ENCODE measurements at places on chromosomes 2 and 18.
A peak's percentile ranks its signal among the peaks of the same experiment; 100 is the strongest.

DNA sequence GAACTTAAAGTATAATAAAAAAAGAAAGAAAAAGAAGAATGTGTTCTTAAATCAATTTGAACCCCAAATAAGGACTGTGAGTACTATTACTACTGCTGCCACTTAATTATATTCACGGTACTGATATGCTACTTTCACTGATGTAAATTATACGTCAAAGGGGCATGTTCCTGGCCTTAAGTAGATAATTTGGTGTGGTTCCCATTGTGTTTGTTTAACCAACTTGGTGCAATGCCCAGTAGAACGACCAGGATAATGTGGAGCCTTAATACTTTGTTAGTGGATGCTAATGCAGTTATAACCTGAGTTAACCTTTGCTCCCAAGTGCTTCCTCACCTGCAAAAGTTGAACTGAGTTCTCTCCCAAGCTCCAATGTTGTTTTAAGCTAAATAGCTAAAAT is 142.0 kb downstream of the NR4A2 start:
- no peak for DNase-seq

- peak; percentile 48 for DNase-seq
Measured at GRCh38 chr2:62306751-62307468, 111.0 kb downstream of the B3GNT2 start.

GRCh38 chr2:23600346-23600745 is 215.4 kb downstream of the KLHL29 start:
- DNase-seq, result no peak

DNA sequence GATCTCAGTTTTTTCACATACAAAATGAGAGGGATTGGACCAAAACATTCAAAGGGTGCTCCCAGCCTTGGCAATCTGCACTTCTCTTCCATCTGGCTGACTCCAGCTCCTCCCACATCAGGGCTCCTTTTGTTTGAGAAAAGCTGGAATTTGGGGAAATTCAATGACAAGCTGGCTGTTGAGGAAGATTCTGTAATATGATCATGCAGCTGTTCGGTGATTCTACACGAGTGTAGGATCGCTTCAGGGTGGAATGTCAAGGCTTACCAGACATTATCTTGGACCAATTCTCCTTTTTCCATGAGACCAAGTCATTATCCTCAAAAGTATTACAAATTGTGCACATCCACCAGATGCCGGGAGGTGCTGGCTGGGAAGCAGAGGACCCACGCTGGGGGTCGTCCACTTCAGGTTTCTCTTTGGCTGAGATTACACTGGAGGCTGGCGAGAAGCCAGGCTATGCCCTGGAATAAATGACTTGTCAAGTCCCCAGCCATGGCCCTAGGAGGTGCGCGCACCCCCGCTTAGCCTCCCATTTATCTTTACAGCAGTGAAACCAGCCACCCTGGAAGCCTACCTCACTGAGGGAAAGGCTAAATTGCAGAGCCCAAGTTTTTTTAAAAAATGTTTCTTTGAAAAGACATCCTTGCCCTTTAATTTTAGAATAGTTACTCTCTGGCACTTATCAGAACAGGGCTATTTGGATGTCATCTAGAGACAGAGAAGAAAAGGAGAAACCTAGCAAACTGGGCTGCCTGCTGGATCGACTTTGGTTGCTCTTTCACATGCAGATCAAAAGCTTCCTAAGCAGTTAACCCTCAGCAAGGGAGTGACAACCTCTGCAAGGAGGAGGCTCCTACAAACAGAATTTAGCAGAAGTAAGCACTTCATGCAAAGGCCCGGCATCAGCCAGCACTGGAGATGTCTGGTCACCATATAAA is 42.5 kb upstream of the LCLAT1 start:
- DNase-seq, result no peak

- no peak for DNase-seq
Measured at GRCh38 chr2:100780203-100781008, 39.5 kb upstream of the NPAS2 start.

- no peak for DNase-seq
Measured at GRCh38 chr2:47150175-47150574, 4.9 kb downstream of the STPG4 start.

DNA sequence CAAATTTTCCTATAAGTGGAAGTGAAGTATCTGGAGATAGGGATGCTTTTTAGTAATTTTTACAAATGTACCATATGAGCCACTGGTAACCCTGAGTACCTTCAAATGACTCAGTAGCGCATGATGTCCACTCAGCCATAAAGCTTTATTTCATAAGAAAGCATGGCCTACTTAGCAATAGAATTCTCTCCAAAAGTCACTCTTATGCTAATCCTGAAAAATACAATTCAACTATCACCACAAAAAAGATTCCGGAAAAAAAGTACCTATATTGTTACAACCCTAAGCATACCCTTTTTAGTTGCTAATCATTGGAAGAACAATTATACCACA is 732.2 kb downstream of the SOCS6 start:
- no peak for DNase-seq

DNA sequence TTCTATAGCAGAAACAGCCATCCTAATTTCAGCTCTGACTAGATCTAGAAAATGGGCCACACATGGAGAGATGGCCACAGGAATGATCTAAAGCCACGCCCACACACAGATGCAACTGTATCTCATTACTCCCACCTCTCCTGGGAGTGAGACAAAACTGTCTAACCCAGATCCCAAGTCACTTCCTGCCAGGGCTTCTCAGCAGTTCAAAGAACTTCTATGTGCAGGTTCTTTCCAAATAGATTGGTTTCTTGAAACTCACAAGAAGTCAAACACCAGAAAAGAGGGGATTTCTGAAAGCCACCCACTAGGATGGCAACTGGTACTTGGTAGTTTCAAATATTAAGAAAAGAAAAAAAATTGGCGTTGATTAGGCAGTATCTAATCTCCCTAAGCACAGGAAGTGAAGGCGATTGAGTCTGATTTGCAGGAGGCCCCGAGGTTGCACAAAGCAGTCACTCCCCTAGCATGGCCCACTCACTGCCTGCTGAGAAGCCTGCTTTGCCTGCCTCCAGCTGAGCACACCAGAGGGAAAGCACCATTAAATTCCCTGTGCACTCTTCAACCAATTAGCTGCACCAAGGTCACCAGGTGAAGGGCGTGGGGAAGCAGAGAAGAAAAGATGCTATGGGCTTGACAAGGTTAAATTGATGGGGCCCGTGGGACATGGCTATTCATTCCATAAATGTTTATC is 51.1 kb downstream of the PAPOLG start:
- peak; percentile 64 for DNase-seq

- no peak for DNase-seq
Measured at GRCh38 chr2:109129356-109129920, 433 bp downstream of the SH3RF3 start.

DNA sequence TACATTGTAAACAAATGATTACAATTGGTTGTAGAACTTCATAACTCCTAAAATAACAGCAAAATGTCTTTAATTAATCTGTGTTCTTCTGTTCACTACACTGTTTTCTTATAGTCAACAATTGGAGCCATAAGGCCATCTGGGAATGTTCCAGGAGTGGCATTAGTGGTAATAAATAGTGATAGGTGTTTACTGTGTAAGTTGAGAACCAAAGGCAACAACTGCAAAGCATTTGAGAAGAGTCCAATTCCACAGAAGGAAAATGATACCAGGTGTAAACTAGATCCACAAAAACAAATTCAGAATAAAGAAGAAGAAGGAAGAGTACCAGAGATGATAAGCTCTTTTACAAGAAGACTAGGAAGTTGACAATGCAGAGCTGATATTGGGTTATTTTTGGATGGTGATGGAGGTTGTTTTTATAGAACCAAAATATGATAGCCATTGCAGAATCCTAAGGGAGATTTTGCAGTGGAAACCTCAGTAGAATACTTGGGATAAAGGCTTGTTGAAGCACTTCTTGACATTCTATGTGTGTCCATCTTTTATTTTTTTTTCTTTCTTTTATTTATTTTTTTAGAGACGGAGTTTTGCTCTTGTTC is 52.9 kb downstream of the ANTXR1 start:
- DNase-seq, result no peak

- no peak for DNase-seq
Measured at GRCh38 chr2:158655628-158656027, 139.5 kb upstream of the DAPL1 start.

GRCh38 chr2:217990389-217990788 is 12.4 kb downstream of the TNS1 start:
- no peak for DNase-seq

GRCh38 chr18:23689031-23689615 is at the start of gene LAMA3:
Gene LAMA3, plus strand, starts transcription at chr18:23689453. Its CDS starts 231 bp downstream, at chr18:23689684.
- peak; percentile 11 for DNase-seq

- DNase-seq, result no peak
Measured at GRCh38 chr2:113677330-113677729, 50.3 kb downstream of the RABL2A start.

- no peak for DNase-seq
Measured at GRCh38 chr2:35598310-35598709, 757.3 kb upstream of the CRIM1 start.

Data from stimulated activated naive CD4-positive, alpha-beta T cell treated with Interleukin-2 at 50 U/mL for 16 hours (primary cell).